ENCODE measurements at places on chromosomes 5 and 9. TPM values are rescaled to one million over a fixed set of nuclear protein-coding genes. Genes with fewer than 3 reads are reported as not detected.

Gene TMEFF1
- total RNA-seq: 0.45 TPM

Gene CORO2A
- total RNA-seq: 4.1 TPM

Gene PCDHGA9
- total RNA-seq: 2.7 TPM

Gene GARIN3
- total RNA-seq: not detected

Gene ACOT12
- total RNA-seq: not detected

Gene ECM2
- 1.5 TPM for total RNA-seq

Gene DAPK1
- 2.1 TPM for total RNA-seq

Gene WNT8A
- not detected for total RNA-seq

Gene KIF20A
- total RNA-seq: 61.7 TPM

Gene SPINK6
- not detected for total RNA-seq

Gene HRH2
- total RNA-seq: 0.05 TPM

Gene PCDHA10
- 1.8 TPM for total RNA-seq

Gene SHLD3
- 3.1 TPM for total RNA-seq

Gene PCDHGA7
- 6.1 TPM for total RNA-seq

Gene PBX3
- total RNA-seq: 43.5 TPM

Gene EQTN
- not detected for total RNA-seq

Data from A375 (cell line).